Fibroblast of the aortic adventitia (primary cell): ENCODE measurements at places on chromosomes 4 and X. TPM values are rescaled to one million over a fixed set of nuclear protein-coding genes. Genes with fewer than 3 reads are reported as not detected.
A peak's percentile ranks its signal among the peaks of the same experiment; 100 is the strongest.

PF4V1 gene
- not detected in 2 replicates for total RNA-seq

CAMK2D gene
- 276 and 378 TPM in 2 replicates for total RNA-seq

VAMP7 gene
- 44.9 and 54.5 TPM in 2 replicates for total RNA-seq

DNA sequence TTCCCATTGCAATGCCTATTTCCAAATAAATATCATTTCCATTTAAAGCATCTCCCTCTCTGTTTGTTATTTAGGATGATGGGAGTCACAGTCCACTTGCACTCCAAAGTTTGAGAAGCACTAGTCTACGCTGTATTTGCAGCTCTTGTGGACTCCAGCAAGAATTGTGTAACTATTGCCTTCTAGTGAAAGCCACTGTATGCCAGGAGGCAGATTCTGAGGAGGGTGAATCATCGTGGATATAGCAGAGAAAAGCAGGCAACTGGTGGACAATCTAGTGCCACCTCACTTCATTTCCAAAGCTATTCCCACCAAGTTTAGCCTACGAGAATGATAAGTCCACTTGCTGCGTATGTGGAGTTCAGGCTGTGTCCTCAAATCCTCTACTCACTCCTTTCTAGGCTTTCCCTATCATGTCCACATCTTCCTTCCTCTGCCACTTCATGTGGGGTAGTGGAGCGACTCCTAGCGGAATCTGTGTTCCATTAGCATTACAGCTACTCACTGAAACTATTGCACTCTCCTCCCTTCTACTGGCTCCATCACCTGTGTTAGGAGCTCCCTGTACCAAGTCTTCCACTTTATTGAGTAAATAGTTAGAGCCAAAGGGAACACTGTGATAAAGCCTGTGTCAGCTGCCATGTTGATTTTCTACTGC, 501.8 kb upstream of the GALNT7 start:
- DNase-seq: peak; percentile 4

GRCh38 chr4:866761-867390, 40.9 kb upstream of the CPLX1 start:
- no peak for DNase-seq

GRCh38 chr4:186592966-186593586, 37.7 kb upstream of the MTNR1A start:
- DNase-seq: no peak

DNA sequence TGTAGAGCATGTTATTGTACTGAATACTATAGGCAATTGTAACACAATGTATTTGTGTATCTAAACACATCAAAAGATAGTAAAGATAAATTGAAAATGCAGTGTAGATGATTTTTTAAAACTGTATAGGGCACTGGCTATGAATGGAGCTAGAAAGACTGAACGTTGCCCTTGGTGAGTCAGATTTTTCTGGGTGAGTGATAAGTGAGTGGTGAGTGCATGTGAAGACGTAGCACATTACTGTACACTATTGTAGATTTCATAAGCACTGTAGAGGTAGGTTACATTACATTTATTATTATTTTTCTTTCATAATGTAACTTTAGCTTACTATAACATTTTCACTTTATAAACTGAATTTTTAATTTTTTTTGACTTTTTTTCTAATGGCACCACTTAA, 1491.6 kb downstream of the TECRL start:
- DNase-seq: no peak

DNA sequence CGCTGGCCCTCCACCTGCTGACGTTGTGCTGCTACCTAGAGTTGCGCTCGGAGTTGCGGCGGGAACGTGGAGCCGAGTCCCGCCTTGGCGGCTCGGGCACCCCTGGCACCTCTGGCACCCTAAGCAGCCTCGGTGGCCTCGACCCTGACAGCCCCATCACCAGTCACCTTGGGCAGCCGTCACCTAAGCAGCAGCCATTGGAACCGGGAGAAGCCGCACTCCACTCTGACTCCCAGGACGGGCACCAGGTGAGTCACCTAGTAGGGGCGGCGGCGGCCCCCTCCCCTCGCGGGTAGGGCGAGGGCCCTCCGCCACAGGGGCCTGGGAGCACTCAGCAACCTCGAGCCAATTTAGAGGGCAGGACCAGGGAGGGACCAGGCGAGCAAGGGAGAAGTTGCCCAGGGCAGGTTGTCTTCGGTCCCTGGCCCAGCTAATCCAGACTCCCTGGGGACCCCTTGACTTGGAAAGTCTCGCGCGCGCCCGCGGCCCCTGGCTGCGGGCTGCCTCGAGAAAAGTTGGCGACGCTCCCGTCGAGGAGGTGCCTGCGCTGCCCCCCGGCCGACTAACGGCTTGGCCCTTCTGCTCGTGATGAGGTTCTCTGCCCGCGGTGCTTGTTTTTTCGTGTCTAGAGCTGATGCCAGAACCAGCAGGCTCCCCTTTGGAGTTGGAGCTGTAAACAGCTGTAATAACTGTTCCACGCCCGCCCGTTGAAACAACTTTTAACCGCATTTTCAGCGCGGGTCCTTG, 717 bp downstream of the EDA start:
- DNase-seq: no peak
